ENCODE measurements at places on chromosomes 12 and 14.
A peak's percentile ranks its signal among the peaks of the same experiment; 100 is the strongest.

GRCh38 chr12:107983756-107984472 lies 145.2 kb upstream of the WSCD2 start:
- DNase-seq = no peak

- no peak for DNase-seq
Observed at GRCh38 chr14:100610511-100611217, 23.4 kb upstream of the BEGAIN start.

GRCh38 chr12:6703631-6704030 lies 3.0 kb upstream of the PIANP start:
- DNase-seq = no peak

DNA sequence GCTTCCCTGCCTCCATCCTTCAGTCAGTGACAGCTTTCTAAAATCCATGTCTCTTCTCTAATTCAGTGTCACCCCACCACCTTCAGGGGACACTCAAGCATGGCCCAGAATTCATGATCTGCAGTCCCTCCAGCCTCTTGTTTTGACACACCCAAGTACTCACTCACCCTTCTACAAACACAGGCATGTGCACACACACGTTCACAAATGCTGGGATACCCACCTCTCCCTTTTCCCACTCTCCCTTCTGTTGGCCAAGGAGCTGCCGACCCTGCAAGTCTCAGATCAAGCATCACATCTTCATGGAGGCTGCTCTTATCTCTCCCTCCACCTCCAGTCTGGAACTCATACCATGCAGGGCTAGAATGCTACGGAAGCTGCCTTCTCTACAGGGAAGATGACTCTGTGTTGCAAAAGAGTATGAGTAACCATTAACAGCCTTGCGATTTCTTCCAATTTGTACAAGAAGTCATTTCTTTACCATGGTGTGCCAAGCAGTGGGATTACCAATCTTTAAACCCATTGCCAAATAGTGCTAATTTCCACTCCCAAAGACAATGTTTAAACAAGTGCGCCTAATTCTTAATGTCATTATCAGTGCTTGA lies 196.1 kb downstream of the BCL11B start:
- DNase-seq = no peak

GRCh38 chr14:37625597-37626595 lies 30.5 kb downstream of the TTC6 start:
- DNase-seq = no peak

- DNase-seq = no peak
Observed at GRCh38 chr12:112524676-112525425, 106.1 kb downstream of the PTPN11 start.

DNA sequence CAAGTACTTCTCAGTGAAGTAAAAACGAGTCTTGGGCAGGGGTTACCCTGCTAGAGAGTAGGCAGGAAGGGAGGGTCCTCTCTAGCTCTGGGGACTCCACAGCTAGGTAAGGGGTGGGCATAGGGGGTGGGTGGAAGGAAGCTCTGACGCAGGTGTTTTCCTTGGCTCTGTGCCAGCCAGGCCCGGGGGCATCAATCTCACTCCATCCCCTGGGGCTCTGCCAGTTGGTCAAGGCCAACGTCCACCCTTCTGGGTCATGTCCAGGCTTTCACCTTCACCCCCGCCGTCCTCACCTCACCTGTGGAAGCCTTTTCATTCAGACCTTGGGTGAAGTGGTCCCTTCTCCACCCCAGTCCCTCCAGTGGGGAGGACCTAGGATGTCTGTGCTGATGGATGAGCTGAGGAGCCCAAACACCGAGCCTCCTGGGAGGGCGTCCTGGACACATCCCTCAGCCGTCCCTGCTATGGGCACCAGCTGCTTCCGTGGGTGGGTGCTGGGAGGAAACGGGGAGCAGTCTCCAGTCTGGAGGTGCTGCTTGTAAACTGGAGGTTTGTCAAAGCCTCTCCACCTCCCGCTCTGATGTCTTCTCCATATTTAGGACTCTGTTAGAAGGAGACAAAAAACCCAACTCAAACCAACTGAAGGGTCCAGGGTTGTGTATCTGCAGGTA lies 71.5 kb upstream of the SFSWAP start:
- DNase-seq = no peak

- DNase-seq = no peak
Observed at GRCh38 chr14:61338457-61338856, 17.1 kb downstream of the PRKCH start.

GRCh38 chr12:105106621-105107020 lies 910 bp upstream of the WASHC4 start:
- no peak for DNase-seq

DNA sequence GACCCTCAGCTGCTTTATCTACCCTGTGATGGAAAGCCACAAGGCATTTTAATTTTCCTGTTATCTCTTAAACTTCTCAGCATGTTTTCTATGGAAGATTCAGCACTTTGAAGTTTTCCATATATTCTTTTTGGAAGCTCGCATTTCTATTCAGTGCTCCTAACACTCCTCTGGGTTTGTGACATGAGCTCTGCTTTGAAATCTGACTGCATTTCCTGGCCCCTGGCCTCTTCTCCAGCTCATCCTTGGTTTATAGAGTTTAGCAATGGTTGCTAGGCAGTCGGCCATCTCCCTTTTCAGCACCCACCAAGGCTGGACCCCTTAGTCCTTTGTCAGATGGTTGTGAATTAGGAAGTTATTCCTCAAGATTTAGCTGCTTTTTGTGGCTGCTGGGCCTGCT lies 150.6 kb downstream of the KCNA5 start:
- DNase-seq = no peak

DNA sequence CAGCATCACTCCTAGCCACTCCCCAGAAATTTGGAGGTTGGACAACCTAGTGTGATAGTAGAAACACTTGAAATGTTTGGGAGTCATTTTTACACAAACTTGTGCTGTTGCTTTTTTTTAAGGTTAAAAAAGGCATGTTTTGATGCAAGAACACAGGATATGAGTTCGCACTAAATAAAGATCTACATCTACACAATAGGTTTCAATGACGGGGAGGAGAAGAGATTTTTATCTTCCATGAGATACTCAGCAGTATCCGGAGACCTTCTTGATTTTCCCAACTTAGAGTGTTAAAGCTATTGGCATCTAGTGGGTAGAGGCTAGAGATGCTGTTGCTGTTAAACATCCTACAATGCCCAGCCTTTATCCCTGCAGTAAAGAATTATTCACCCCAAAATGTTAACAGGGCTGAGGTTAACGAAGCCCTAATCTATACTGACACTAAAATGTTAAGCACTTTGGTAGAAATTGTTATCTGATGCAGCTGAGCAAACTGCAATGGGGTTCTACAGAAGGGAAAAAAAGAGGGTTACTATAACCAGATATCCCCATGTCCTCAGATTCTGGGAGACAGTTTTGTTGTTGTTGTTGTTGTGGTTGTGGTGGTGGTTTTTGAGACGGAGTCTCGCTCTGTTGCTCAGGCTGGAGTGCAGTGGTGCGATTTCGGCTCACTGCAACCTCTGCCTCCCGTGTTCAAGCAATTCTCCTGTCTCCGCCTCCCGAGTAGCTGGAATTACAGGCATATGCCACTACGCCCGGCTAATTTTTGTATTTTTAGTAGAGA lies 14.0 kb upstream of the PCNX1 start:
- no peak for DNase-seq

- peak; percentile 22 for DNase-seq
Observed at GRCh38 chr14:30005114-30005808, 77.6 kb upstream of the PRKD1 start.

GRCh38 chr12:110901401-110901800 lies 19.0 kb downstream of the MYL2 start:
- DNase-seq = no peak

- DNase-seq = no peak
Observed at GRCh38 chr12:109461049-109461845, 15.9 kb downstream of the KCTD10 start.

GRCh38 chr12:68867606-68868005 lies 59.6 kb downstream of the MDM2 start:
- no peak for DNase-seq

GRCh38 chr12:25051171-25051570 lies 102.3 kb upstream of the BCAT1 start:
- DNase-seq = no peak

GRCh38 chr14:59482541-59483331 lies 1.5 kb downstream of the L3HYPDH start:
- no peak for DNase-seq

- no peak for DNase-seq
Observed at GRCh38 chr12:66354291-66354690, 52.0 kb downstream of the HELB start.

DNA sequence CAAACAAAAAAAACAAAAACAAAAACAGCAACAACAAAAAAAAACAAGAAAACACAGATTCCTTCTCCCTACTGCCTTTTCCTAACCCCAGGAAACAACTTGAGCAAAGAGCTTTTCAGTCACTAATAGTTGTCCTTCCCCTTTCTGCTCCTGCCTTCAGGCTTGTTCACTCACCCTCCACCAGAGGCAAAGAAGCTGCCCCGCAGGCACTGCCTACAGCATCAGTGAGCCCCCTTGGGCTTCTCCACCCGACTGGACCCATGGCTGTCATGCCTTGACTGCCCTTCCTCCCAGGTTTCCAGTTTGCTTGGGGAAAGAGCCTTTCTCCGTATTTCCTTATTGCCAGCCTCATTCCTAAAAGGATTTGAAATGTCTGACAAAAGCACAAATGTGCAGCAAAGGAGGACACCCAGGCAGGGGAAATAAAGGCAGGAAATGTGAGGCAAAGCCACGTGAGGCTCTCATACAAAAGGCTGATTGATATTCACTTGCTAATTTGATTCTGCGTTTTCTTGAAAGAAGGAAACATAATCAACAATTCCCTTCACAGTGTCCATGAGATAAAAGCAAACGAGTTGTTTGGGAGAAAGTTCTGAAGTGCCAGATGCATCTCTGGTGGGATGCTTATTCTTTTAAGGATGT lies 85.7 kb downstream of the GPATCH2L start:
- no peak for DNase-seq

GRCh38 chr12:65171073-65171472 lies 1.7 kb downstream of the LEMD3 start:
- no peak for DNase-seq

- no peak for DNase-seq
Observed at GRCh38 chr12:17975239-17975638, 114.8 kb downstream of the RERGL start.

DNA sequence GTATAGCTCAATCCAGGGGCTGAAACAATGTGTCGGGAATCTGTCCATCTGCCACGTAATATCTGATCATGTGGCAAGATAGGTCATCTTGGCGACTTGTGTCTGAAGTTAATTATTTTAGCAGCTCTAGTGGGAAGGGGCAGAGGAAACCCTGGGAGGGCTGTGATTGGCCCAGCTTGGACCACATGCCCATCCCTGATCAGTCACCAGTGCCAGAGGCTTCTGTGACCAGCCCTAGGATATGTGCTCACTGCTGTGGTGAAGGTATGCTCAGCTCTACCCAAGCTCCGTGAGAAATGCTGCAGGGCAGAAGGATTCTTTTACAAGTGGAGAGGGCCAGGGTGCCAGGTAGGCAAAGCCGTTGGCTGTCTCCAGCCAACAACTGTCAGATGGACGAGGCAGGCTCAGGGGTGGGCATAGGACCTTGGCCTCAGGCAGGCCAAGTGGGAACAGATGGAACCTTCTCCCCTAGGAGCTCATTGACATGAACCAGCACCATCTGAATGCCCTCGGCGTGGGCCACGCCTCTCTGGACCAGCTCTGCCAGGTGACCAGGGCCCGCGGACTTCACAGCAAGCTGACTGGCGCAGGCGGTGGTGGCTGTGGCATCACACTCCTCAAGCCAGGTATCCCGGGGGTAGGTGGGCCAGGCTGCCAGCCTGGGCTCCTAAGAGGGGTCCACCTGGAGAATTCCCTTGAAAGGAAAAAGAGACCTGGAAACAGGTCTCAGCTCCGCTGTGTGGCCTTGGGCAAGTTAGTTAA lies 21.1 kb downstream of the MVK start:
- DNase-seq = no peak

DNA sequence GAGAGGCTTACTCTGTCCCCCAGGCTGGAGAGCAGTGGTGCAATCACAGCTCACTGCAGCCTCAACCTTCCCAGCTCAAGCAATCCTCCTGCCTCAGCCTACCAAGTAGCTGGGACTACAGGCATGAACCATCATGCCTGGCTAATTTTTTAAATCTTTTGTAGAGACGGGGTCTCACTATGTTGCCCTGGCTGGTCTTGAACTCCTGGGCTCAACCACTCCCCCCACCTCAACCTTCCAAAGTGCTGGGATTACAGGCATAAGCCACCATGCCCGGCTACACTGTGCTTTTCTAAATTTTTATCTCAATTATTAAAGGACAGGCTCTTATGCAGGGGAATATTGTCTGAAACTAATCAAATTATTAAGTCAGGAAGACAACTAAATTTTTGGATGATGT lies 44.6 kb downstream of the EML1 start:
- DNase-seq = no peak

GRCh38 chr12:26279091-26279490 lies 83.7 kb downstream of the SSPN start:
- DNase-seq = no peak

DNA sequence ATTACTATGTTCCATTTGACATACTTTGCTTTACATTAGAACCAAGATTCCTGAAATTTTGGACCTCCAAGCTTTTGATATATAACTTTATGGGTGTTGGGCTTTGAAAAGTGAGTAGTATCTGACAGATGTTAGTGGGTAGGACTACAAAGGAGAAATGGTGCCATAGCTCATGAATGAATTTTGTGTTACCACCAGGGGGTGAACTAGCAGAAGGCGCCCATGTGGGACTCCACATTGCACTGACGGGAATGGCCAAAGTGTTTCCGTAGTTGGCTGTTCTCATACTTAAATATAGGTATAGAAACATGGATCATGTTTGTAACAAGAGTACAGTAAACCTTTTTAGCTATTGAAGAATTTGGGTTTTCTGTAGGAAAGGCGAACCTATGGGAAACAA lies 337.5 kb downstream of the FLRT2 start:
- DNase-seq = no peak

DNA sequence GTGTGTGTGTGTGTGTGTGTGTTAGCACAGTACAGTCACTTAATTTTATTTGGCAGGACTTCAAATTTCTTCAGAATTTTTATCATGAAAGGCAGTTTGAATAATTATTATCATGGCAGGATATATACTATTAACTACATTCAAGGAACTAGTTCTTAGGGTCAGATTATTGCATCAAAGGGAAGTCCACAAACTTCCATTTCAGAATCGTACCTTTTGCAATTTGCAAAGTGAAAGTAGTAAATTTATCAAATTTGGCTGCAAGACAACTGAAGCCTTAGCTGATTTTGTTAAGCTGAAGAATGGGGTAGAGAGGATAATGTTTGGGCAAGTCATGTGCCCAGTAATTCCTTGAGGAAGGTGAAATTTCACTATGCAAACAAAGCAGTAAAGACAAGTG lies 68.2 kb downstream of the PLEKHG7 start:
- DNase-seq = no peak

DNA sequence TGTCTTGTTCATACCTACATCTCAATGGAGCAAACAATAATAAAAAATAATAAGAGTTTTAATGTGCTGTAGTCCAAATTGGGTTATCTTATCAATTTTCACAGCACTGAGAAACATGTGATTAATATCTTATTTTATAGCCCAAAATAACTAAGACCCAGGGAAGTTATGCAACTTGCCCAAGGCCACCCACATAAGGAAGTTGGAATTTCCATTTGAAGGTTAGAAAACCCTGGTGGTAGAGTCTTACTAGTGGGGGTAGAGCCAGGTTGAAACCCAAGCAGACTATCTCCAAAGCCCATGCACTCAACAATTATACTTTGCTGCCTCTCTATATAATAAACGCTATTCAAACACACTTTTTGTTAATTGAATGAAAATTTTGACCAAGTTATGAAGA lies 270.0 kb upstream of the CAND1 start:
- DNase-seq = no peak
